ENCODE measurements at places on chromosomes 6 and 20. TPM values are rescaled to one million over a fixed set of nuclear protein-coding genes. Genes with fewer than 3 reads are reported as not detected.

The CAP2 gene
- 3.3 TPM for total RNA-seq

DNA sequence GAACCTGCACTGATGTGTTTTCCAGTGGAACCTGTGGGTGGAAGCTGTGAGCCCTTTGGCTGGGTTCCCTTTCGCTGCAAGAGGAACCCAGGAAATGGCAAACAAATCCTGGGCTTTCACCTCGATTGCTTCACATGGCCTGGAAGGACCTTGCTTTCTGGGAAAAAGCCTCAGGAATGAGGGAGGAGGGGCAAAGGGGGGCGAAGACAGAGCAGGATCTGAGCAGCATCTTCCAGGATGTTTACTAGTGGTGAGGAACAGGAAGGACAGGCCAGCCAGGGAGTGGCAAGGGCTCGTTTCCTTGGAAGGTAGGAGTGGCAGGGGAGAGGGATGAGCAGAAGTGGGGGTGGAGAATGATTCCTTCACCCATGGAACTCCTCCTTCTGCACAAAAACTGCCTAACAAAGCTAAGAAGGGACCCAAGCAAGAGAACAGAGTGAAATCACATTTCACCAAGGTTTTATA, 5.9 kb downstream of the SLC2A10 start:
- peak; percentile 44 for DNase-seq

GRCh38 chr6:157761926-157762325, 61.1 kb upstream of the SNX9 start:
- DNase-seq, result no peak

GRCh38 chr6:158057213-158057987, 75.7 kb downstream of the SYNJ2 start:
- DNase-seq, result no peak

GRCh38 chr6:144075187-144075586, 20.2 kb downstream of the SF3B5 start:
- no peak for DNase-seq

DNA sequence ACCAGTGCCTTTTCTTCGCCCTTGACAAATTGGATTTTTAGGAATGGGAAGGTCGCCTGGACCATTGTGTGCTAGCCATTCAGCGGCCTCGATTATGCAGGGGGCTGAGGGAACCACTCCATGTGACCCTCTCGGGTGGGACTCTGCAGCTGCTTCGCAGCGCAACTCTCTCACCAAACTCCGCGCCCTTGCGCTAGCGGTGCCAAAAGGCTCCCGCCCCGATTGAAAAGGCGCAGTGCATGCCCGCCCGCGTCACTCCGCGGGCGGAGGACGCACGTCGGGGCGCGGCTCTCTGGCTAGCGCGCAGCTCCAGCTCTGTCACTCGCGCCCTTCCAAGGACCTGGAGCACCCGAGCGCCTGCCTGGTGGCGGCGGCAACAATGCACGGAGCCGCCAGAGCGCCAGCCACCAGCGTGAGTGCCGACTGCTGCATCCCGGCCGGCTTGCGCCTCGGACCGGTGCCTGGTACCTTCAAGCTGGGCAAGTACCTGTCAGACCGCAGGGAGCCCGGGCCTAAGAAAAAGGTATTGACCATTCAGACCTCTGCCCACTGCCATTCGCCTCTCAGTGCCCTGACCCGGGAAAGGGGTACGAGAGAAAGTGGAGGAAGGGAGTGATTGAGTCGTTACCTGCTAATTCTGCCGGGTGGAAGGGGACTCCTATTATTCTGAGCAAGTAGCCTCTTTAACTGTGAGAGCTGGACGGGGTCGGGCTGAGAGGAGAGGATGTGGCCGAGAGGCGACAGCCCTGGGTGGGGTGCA, at the start of gene PRDM13:
Gene PRDM13, plus strand, starts transcription at position 178 of the 760 bp plus-strand sequence. Its CDS starts 202 bp downstream, at position 380.
- DNase-seq, result no peak

DNA sequence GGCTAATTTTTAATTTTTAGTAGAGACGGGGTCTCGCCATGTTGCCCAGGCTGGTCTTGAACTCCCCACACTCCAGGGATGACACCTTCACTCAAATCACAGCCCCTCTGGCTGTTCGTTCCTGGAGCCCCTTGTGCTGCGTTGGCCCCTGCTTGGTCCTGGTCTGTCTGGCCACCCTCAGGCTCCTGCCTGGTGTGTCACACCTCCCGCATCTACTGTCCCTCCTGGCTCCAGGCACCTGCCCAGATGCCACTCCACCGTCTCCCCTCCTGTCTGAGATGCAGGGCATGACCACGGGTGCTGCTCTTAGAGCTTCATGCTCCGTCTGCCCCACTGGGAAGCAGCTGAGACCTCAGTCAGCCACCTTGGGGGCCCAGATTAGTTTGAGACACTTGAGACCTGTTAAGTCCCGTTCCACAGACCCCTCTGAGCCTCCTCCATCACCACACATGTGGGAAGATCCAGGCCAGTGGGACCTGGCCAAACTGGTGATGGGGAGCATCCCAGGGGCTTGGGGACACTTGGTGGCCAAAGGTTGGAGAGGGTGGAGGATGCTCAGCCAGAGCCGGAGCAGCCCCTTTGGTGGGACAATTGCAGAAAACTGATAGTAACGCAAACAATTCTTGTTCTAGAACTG, 21.9 kb upstream of the NPBWR2 start:
- no peak for DNase-seq

DNA sequence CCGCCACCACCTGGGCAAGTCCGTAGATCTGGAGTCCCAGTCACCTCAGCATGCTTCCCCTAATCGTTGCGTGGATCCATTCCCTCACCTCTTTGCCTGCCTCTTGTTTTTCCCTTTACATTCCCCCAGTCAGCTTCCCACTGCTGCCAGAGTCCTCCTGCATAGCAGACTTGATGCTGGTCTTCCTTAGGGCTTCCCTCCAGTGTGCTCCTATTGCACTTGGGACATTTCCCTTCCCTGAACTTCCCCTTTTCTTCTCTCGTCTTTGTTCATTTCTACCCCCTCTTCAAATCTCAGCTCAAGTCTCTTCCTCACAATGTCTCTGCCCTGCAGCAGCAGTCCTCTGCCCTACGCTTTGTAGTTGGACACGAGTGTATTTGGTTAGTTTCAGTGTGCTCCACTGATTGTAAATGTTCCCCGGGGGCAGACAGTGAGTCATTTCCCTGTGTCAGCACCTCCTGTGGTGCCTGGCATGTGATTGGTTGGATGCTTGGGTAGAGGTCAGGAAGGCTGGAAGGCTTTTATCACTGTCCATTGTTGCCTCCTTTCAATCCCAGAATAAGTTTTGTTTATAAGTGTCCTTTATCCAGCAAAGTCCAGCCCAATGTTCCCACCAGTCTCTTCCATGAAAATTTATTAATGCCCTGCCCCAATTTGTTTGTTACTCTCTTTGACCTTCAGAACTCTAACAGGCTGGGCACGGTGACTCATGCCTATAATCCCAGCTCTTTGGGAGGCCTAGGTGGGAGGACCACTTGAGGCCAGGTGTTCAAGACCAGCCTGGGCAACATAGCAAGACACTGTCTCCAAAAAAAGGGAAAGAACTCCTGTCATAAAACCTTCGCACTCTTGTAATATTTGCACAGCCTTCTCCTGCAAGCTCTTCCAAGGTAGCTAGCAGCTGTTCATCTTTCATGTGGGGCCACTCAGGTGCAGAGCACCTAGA, 38.3 kb downstream of the FAM120B start:
- DNase-seq, result no peak

DNA sequence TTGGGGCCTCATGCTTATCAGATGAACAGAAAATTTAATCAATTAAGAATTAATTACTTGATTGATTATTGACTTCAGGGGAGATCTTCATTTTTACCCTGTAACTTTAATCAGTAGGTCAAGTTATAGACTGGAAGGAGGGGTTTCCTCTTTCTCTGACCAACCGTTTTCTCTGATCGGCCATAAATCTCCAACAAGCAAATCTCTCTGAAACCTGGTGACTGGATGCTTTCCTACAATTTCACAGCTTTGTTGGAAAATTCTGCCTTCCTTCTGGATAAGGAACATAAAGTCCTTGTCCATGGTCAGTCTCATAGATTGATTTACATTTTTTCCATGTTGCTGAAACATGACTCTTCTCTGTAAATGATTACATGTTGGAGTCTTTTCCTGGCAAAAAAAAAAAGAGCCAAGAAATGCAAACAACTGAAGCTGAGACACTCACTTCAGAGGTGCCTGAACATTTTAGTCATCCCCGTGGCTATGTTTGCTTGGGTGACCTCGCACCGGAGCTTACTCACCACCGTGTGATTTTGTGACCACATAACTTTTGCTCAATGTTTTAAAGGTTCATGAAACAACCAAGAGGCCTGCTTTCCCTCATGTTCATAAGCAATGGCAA, 31.0 kb downstream of the IRF4 start:
- no peak for DNase-seq

DNA sequence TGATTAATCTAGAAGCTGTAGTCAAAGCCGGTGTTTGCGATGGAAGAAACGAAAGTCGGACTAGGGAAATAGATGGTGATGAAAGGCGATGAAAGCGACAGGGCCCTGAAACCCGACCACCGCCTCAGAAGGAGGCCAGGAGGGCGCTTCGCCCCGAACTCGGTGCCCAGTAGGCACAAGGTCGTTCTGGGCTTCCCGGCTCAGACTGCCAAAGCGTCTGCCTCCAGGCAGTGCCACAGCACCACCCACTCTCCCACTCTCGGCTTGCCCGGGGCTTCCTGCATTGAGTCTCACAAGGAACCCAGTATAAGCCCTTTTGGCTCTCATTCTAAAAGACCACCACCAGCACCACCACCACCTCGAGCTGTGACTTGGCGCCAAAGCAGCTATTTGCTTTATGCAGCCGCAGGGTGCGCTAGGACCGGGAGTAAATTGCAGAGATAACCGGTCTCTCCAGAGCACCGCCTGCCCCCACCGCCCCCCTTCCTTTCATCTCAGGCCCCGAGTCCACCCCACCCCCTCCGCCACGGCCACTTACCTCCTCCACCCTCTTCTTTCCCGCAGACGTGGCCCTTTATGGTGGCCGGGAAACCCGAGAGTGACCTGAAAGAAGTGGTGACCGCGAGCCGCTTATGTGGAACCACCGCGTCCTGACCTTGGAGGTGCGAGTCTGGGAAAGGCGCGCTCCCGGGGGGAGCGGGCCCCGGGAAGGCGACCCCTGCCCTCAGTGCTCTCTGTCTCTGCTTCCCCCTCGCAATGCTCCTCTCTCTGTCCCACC, 2.4 kb downstream of the TCF21 start:
- DNase-seq, result peak; percentile 65

DNA sequence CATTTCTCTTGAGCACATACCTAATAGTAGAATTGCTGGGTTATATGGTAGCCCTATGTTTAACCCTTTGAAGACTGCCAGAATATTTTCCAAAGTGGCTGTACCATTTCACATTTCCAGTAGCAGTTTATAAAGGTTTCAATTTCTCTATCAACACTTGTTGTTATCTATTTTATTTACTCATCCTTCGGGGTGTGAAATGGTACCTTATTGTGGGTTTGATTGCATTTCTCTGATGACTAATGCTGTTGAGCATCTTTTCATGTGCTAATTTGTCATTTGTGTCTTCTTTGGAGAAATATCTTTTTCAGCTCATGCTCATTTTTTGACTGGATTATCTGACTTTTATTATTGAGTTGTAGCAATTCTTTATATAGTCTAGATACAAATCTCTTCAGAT, 5.4 kb downstream of the ENPP4 start:
- no peak for DNase-seq

GRCh38 chr6:88611721-88612120, 351.7 kb downstream of the RNGTT start:
- no peak for DNase-seq

The IL17F gene
- not detected for total RNA-seq
